ENCODE measurements at places on chromosomes 16 and 17.

DNA sequence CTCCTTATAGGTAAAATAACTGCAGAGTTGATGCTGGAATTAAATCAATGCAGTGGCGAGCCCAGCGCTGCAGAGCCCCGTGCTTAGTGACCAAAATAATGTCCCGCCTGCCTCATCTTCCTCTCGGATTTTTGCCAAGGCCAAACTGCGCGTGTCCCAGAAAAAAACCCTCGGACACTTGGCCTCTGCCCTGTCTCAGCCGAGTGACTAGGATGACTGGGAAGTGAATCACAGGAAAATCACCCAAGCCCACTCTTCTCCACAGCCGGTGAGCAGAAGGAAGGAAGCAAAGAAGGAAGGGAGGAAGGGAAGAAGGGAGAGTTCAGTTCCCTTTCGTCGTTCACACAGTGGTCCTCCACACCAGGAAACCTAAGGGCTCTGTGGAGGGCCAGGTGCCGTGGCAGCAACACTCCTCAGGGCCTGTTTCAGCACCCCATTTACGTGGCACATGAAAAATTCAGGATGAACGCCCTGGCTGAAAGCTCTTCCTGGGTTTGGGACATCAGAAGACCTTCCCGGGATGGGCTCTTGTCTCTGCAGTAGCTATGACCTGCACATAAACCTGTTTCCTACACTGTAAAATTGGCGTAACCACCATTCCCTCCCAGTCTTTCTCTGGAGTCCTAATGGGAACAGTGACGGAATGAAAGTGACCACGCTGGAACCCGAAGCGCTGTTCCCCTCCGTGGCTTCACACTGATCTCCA is 25.4 kb upstream of the HOXB13 start:
- no peak for DNase-seq

DNA sequence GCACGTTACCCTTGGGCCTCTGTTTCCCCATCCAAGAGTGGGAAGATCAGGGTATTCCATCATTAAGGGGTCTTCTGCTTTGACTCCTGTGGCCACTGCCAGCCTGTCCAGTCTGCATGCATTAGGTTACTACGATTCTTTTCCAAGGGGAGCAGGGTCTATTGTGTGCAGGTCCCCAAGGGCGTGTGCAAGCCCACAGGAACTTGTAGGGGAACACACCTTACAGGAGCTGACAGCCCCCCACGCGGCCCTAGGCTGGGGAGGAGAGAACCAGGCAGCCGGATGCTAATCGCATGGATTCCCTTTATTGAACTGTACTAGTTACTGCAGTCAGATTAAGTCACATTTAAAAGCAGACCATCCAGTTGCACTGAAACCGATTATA is 116.7 kb downstream of the C16orf78 start:
- DNase-seq = no peak

GRCh38 chr17:11986942-11987329 is 10.3 kb downstream of the ZNF18 start:
- no peak for DNase-seq

DNA sequence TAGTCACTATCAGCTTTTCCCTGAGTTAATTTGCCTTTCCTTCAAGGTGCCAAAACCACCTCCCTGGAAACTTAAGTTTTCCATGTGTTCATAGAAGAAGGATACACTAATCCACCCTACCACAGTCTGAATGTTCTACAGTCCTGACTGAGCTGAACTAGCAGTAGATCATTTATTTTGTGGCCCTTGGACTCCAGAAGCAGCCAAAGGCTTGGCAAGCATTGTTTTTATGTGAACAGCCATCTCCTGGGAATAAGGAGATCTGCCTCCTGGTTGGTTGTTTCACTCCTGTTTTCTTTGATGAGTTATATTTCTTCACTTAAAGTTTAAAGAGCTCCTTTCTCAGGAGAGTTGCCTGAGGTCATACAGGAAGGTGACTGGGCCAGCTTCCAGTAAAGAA is 634.6 kb upstream of the SOX9 start:
- DNase-seq = no peak

DNA sequence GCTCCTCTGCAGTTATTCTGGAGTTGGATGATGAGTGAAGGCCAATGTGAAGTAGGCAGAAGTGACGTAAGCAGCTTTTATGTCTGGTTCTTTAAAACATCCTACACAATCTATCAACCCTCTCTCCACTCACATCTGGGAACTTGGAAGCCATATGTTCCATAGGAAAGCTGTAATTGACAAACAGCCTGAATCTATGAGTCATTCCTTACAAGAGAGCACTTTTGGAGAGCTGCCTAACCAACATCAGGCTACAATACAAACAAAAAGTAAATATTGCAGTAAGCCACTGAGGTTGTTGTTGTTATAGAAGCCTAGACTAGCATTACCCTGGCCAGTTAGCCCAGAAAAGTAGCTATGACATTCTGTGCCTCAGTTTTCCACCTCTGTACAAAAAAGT is 5.9 kb downstream of the CCL7 start:
- no peak for DNase-seq

DNA sequence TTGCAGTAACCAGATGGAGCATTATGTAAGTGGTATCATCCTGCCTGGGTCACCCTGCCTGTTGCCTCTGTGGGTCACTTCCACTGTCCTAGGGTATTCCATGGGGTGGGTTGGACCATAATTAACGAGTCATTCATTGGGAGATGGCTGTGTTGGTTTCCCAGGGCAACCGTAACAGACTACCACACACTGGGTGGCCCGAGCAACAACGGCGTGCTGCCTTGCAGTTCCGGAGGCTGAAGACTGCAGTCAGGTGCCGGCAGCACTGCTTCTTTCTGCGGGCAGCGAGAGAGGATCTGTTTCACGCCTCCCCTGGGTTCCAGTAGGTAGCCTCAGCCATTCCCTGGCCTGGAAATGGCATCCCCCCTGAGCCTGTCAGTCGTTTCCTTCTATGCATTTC is 28.9 kb upstream of the CMIP start:
- no peak for DNase-seq

GRCh38 chr16:85465328-85466303 is 147.5 kb upstream of the GSE1 start:
- peak; percentile 58 for DNase-seq

DNA sequence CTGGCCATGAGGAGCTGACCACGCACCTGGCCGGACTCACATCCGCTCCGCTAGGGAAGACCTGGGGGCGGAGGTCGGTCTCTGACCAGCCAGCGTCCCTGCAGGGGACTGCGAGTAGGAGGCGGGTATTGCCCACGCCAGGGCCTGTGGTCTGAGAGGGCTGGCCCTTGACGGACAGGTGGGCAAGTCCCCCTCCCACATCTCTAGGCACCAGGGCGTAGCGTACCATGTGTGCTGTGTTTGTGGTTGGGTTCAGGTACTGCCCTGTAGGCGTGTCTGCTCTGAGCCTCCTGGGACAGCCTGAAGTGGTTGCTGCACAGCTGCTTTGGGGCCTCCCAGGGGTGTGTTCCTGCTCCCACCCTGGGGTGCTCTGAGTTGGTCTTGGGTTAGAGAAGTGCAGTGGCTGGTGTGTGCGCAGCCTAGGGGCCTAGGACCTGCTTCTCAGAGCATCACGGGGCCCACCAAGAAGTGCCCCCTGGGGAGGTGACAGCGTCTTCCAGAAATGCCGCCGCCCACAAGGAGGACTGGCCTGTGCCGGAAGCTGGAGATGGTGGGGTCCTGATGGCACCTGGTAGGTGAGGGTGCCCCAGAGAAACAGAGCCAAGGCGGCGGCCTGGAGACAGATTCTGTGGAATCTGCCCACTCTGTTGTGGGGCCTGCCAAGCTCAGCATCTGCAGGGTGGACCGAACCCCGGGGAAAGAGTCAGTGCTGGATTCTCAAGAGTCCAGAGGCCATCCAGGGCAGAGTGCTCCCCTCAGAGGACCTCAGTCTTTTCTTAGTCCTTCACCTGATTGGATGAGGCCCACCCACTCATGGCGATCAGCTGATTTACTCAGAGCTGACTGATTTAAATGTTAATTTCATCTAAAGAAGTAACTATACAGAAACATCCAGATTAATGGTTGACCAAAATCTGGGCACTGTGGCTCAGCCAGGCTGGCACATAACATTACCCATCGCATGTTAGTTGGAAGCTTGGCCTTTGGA is 48.3 kb downstream of the WDR45B start:
- DNase-seq = no peak

DNA sequence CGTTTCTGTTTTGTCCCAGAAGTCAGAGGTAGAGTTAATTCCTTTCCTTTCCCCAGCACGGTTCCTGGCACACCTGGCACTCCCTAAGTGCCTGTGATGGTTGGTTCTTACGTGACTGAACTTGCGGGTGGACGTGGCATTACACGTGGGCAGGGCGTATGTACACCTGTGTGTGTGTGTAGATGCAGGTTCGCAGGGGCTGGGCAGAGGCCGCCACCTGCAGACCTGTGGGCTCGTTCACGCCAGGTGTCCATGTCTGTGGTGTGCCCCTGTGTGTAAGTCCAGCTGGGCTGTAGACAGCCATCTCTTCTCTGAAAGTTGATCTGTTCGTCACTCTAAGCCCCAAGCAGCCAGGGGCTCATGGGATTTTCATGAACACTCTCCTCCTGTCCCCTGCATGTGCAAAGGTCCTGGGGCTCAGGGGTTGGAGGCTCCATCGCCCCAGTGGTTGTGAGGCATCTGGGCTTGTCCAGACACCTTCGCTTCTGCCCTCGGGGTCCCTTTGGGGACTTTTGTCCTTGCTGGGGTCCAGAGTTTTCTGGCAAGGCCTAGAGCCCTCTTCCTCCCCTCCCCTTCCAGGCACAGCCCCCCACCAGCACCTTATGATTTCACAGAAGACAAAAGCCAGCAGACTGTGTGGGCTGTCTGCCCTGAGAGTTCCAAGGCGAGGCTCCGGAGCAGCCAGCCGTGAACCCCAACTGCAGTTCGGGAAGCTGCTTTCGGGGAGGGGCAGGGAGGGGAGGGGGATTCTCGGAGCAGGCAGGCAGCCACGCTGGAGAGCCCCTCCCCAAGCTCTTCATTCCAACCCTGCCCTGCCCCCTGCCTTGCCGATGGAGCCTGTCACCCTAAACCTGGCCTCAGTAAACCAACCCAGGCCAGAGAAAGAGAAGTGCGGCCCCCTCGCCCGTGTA is 5.4 kb upstream of the FSCN2 start:
- no peak for DNase-seq

GRCh38 chr17:48003417-48004151 is 32.7 kb downstream of the CDK5RAP3 start:
- DNase-seq = peak; percentile 93

DNA sequence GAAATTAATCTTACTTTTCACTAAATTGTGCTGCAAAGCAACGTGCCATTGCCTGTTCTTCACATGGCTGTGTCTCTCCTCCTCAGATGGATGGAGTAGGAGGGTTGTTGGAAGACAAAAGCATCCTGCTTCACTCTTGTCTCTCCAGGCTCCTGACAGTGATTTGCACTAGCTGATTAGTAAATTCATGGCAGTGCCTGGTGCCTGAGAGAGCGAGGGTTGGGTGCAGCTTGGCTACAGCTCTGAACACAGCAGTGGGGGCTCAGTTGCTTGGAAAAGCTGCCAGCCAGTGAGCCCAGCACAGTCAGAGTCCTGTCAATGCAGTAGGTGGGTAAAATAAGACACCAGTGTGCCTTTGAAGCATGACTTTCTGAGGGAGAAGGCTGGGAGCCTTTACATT is 37.4 kb downstream of the CDH13 start:
- DNase-seq = no peak

- no peak for DNase-seq
These were observed 329.2 kb downstream of the C16orf95 start for GRCh38 chr16:86987746-86988670.

GRCh38 chr17:43217614-43218087 is 6.0 kb downstream of the TMEM106A start:
- no peak for DNase-seq

DNA sequence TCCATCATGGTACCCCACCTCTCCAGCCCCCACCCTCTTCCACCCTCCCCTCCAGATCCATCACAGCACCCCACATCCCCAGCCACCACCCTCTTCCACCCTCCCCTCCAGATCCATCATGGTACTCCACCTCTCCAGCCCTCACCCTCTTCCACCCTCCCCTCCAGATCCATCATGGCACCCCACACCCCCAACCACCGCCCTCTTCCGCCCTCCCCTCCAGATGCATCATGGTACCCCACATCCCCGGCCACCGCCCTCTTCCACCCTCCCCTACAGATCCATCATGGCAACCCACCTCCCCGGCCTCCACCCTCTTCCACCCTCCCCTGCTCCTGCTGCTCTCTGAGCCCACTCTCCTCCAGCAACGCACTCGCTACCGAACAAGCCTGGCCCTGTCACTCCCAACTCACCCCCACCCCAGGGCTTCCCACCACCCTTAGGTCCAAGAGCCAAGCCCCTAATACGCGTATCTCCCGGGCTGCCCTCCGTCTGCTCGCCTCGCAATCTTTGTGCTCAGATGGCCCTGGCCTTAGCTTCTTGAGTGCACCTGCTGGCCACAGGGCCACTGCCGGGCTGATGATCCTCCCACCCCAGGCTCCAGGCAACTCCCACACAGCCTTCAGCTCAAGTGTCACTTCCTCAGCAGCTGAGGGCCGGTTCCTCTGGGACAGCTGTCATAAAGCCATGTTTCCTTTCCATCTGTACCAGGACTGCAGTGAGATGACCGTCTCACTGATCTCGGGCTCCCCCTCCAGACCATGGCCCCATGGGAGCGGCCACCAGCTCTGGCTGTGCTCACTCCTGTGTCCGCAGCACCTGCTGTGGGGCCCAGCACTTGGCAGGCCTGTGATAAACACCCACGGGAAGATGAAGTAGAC is 25.5 kb downstream of the KDM8 start:
- DNase-seq = no peak

DNA sequence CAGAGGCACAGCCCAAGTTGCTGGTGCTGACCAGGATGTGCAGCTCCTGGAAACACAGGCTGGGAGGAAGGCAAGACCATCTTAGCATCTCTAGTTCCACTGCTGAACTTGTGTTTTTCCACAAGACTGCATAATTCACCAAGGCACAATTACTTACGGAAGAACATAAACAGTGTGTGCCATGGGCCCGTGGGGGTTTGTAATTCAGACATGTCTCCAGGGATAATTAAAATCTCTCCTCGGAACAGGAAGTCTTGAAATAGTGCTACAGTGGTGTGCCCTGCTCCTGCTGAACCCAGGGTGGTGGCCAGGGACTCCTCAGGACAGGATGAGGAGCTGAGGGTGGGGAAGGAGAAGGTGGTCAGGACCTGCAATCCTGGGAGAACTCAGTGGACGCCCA is 188.2 kb downstream of the CCT6B start:
- no peak for DNase-seq

DNA sequence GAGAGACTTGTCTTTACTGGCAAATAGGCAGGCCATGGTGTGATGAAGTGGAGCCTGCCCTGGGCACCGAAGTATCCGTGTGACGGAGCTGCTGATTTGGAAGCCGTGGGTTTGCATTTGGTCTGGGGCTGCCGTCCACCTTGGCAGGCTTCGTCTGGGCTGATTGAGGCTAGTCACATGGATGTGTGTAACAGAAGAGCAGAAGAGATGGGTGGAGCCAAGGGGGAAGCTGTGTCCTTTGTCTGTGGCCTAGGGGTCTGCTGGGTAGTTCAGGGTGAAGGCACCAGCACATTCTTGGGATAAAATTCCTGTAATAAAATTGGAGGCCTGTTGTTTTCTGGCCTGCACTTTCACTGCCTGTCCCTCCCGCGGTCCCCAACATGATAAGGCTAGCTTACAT is 106.1 kb downstream of the AATF start:
- no peak for DNase-seq

DNA sequence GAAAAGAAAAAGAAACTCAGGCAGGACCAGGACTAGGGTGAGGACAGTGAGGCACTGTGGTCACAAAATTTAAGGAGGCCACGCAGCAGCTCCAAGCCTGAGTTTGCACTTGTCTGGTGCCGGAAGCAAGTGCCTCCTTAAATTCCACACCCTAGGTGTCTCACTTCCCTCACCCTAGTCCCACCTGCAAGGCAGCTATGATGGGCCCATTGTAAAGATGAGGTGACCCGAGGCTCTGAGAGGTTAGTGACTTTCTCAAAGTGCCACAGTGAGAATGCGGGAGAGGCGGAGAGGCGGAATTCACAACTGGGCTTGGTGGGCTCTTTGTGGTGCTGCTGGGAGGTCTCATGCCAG is 21.5 kb upstream of the EEF2K start:
- DNase-seq = no peak
